ENCODE measurements at places on chromosomes 7 and 10.

GRCh38 chr10:94131885-94132284 lies 138.2 kb downstream of the PLCE1 start:
- H3K4me3 ChIP-seq: no peak overlapping the region
- no peak overlapping the region for H3K27ac ChIP-seq
- peaks cover 33% of the 10 kb centered on the region for H3K4me1 ChIP-seq
- no peaks in the 10 kb centered on the region for H3K27me3 ChIP-seq
- no peaks in the 10 kb centered on the region for H3K36me3 ChIP-seq

GRCh38 chr10:47116445-47116844 lies 183.6 kb upstream of the GDF10 start:
- H3K27ac ChIP-seq: no peak overlapping the region
- no peaks in the 10 kb centered on the region for H3K4me1 ChIP-seq
- no peak overlapping the region for H3K4me3 ChIP-seq
- no peak for DNase-seq
- H3K27me3 ChIP-seq: peaks cover 51% of the 10 kb centered on the region
- H3K36me3 ChIP-seq: no peaks in the 10 kb centered on the region

DNA sequence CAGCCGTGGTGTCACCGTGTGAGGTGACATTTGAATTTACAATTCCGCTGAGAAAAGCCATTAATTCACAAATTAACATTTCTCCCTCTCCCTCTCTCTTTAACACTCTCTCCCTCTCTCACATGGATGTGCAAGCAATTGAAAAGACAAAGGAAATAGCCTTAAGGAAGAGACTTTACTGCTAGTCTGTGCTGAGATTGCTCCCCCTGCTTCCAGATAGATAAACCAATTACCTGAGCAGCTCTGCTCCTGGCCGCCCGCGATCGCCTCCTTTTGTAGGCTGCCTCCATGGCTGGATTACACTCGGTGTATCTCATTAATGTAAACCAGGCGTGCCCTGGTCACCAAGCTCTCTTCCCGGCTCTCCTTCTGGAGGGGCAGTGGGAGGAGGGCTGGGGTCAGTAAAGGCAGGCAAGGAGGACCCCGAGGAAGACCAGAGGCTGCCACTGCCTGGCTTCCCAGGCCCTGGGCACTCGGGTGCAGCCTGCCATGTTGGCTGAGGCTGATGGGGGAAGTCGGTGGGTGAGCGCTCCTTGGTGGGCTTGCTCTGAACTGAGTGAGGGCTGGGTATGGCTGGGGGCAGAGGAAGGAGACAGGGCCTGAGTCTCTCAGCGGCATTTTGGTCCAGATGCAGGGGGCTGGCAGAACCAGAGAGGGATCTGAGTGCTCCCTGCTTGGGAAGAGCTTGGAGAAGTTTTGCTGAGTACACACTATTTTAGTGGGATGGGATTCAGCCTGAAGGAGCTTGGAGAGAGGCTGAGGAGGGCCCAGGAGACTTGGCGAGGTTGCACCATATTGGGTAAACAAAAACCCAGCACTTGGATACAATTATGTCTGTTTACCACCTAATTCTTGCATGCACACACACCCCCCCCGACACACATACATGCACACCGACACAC lies 42.9 kb downstream of the PAX2 start:
- no peaks in the 10 kb centered on the region for H3K4me1 ChIP-seq
- H3K27ac ChIP-seq: no peak overlapping the region
- DNase-seq: no peak
- H3K4me3 ChIP-seq: no peak overlapping the region
- H3K36me3 ChIP-seq: no peaks in the 10 kb centered on the region
- H3K27me3 ChIP-seq: peaks cover 38% of the 10 kb centered on the region

- H3K36me3 ChIP-seq: no peaks in the 10 kb centered on the region
- H3K4me3 ChIP-seq: no peak overlapping the region
- 0 out of 2 replicates have a peak, but pooled peaks cover 9% of the 10 kb centered on the region for H3K4me1 ChIP-seq
- H3K27me3 ChIP-seq: no peaks in the 10 kb centered on the region
Measured at GRCh38 chr7:2779051-2779450, 65.1 kb downstream of the GNA12 start.

DNA sequence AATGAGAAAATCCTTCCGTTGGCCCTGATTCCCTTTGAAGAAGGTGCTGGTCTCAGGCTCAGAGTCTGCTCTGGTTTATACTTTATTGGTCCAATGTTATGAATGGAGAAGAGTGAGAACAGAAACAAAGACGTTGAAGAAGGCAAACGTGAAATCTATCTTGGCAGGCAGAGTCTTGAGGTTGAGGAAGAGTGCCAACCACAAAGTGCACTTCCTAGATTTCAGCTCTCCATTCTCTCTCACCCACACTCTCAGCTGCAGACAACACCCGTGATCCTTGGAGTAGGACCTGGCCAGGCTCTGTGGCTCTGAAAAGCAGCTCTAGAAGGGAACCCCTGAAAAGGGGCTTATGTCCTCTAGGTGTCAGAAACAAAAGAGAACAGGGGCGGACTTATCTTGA lies 128.9 kb upstream of the PLXNA4 start:
- no peak overlapping the region for H3K27ac ChIP-seq
- H3K4me3 ChIP-seq: no peak overlapping the region
- H3K4me1 ChIP-seq: no peaks in the 10 kb centered on the region
- H3K36me3 ChIP-seq: no peaks in the 10 kb centered on the region
- no peak for DNase-seq

DNA sequence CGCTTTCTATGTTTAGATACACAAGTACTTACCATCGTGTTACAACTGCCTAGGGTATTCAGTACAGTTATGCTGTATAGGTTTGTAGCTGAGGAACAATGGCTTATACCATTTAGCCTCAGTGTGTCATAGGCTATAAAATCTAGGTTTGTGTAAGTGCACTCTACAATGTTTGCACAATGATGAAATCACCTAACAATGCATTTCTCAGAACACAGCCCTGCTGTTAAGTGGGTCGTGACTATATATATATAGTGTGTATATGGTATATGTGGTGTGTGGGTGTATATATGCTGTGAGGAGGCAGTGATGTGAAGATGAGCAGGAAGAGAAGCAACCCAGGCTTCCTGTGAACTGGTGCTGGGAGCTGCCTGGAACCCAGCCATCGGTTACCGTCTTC lies 65.6 kb upstream of the MKI67 start:
- H3K27ac ChIP-seq: no peak overlapping the region
- no peak overlapping the region for H3K4me3 ChIP-seq
- no peaks in the 10 kb centered on the region for H3K4me1 ChIP-seq

DNA sequence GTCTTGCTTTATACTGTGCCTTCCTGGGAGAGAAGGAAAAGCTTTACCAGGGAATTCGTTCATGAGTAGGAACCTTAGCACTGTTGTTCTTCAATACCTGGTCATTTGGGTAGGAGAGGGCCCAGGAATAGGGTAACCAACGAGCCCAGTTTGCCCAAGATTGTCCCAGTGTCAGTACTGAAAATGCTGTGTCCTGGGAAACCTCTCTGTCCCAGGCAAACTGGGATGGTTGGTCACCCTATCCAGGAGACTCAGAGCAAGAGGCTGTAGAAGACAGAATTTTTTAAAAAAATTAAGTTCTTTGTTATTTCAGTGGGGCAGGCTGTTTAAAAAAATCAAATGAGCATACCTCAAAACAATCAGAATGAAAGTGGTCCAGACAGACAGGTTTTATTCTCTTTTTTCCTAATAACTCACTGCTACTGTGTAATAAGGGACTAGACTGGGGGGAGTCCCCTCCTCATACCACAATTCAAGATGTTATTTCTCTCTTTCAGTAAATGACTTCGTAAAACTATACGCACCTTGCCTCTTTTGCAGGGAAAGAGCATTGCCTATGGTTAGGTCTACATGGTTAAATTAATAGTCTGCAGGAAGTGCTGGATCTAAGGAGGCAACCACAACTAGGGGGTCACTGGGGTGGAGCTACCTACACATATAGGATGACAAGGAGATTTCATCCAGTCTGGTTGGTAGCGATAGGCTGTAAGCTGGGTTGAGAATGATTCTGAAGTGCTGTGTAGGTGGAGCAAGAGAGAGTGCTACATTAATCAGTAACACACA lies 41.1 kb upstream of the FAM133B start:
- H3K4me1 ChIP-seq: peaks cover 42% of the 10 kb centered on the region
- DNase-seq: no peak
- no peak overlapping the region for H3K4me3 ChIP-seq
- H3K27me3 ChIP-seq: no peaks in the 10 kb centered on the region
- no peaks in the 10 kb centered on the region for H3K36me3 ChIP-seq
